ENCODE measurements at places on chromosomes 5 and 9.

DNA sequence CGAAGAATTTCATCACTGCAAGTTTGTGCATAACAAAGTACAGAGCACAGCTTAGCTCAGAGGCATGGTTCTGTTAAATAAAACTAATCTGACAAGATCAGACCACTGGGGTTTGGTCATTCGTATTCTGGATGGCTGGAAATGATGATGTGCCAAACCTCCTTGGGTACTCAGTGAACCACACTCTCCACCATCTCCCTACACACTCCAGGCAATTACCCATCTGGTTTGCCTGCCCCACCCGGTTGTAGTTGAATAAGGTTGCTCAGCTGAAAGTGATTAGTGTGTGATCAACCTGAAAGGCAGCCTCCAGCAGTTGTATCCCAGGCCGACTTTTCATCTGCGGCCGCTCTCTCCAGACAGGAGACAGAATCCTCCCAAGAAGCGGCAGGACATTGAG is 371.4 kb downstream of the TLE1 start:
- no peak for DNase-seq

DNA sequence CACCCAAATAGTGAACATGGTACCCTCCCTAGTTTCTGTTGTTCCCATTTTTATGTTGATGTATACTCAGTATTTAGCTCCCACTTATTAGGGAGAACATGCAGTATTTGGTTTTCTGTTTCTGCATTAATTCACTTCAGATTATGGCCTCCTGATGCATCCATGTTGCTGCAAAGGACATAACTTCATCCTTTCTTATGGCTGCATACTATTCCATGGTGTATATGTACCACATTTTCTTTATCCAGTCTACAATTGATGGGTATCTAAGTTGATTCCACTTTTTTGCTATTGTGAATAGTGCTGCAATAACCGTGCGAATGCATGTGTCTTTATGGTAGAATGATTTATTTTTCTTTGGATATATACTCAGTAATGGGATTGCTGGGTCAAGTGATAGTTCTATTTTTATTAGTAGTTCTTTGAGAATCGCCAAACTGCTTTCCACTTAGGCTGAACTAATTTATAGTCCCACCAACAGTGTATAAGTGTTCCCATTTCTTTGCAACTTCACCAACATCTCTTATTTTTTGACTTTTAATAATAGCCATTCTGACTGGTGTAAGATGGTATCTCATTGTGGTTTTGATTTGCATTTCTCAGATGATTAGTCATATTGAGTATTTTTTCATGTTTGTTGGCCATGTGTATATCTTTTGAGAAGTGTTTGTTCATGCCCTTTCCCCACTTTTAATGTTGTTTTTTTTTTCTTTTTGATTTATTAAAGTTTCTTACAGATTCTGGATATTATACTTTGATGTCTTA is 79.6 kb downstream of the SMIM15 start:
- no peak for DNase-seq

GRCh38 chr5:1792842-1793266 is 6.8 kb downstream of the MRPL36 start:
- DNase-seq = peak; percentile 62

- no peak for DNase-seq
These were observed 731 bp downstream of the PRR16 start for GRCh38 chr5:120464627-120465435.

DNA sequence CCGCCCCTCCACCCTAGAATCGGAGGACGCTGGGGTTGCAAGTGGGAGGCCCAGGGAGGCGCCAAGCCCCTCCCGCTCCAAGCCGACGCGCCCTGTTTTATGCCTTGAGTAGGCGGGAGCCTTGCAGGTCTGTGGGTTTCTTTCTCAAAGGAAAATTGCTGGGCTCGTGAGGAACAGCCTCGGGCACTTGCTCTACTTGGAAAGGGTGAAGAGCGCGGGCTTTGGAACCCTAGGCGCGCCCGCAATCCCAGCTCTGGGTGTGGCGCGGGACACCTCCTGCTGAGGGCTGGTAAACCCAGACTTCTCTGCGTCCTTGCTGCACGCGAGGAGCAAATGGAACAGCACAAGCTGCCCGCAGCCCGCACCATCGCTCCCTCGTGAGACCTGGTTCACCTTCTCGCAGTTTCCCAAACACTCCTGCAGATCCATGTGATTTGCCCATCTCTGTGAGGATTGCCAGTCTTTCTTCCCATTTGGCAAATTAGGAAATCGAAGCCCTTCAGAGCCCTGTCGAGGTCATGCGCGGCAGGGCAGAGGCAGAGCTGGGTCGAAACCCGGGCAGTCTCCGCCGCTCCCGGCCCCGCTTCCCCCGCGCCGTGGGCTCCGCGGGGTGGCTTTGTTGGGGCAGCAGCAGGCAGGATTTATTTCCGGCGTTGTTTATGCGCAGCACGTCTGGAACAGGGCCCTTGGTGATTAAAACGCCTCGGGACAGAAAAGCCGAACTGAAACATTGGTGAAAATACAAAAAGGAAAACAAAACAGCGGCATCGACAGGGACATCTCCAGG is 98.4 kb upstream of the CPLX2 start:
- no peak for DNase-seq

DNA sequence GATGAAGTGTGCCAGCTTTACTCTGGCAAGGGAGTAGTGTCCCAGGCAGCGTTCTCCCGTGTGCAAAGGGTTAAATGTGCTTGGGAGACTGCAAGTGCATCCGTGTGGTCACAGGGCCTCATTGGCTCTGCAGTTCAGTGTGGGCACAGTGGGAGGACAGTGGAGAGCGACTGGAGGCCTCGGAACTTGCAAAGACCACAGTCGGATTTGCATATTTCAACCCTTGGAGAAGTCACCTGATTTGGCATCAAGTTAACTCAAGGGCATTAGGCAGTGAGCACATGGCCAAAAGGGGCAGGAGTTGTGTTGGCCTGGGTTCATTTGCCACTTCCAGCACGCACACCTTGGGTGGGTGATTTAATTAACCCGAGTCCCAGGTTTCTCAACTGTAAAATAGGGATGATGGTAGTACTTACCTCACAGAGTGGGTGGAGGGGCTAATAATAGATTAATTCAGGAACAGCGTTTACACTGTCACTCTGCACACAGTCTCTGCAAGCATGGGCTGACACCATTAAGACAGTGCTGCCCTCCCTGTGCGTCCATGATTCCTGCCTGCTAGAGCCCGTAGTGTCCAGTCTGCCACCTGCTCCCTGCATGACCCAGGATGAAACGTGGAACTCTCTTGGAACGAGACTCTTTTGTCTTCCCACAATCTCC is 22.7 kb downstream of the JADE2 start:
- no peak for DNase-seq

DNA sequence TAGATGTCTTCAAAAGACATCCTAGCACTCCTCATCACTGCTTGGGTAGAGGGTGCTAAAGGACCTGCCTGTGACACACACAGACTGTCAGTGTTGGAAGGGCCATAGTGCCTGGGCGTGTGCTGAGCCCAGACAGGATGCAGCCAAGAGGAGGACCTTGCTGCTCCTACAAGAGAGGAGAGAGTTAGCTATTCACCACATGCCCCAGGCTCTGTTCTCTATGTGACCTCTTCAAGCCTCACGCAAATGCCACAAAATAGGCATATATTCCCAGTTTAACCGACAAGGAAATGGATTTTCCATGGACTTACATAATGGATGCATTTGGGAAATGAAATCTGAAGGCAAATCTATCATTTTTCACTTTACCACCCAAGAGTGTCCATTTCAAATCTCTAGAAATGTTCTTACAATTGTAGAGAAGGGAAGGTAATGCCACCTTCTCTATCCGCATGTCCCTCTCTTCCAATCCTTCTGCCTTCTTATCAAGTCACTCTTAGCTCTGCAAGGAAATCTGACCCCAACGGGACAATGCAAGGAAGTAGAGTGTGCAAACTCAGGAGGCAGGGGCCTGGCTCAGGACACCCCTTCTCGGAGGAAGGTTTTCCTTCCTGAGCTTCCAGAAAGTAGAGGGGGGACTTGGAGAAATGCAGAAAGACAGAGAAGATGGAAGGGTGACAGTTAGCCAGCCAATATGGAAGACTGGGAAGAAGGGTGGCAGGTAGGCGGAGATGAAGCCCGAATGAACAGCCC is 49.5 kb downstream of the TRIM32 start:
- DNase-seq = no peak

GRCh38 chr5:43161244-43161643 is 30.8 kb upstream of the NIM1K start:
- no peak for DNase-seq

DNA sequence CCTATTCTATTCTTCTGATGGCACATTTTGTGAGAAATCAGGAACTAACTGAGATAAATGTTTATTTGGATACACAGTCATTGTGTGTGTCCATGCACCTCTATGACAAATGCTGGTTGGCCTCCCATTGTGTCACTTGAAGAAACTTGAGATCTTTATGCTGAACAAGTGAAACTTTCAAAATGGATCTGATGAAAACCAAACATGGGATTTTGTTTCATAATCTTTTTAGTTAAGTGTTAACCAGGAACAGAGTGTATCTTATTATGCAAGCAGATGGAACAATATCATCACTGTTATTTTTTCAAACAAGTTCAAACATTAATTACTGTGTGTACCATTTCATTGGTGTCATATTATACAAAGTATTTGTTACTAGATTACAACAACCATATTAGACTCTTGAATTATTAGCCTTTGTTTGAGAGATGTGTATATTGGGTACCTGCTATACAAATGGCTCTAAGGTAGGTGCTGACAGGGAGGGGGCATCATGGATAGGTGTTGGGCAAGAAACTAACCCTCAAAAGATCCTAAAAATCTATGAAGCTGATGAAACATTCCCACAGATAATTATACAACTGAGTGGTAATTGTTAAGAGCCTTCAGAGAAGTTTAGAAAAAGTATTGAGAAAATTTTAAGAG is 159.8 kb downstream of the PALM2AKAP2 start:
- DNase-seq = no peak

- no peak for DNase-seq
These were observed 171.5 kb downstream of the EFNA5 start for GRCh38 chr5:107499237-107499636.

DNA sequence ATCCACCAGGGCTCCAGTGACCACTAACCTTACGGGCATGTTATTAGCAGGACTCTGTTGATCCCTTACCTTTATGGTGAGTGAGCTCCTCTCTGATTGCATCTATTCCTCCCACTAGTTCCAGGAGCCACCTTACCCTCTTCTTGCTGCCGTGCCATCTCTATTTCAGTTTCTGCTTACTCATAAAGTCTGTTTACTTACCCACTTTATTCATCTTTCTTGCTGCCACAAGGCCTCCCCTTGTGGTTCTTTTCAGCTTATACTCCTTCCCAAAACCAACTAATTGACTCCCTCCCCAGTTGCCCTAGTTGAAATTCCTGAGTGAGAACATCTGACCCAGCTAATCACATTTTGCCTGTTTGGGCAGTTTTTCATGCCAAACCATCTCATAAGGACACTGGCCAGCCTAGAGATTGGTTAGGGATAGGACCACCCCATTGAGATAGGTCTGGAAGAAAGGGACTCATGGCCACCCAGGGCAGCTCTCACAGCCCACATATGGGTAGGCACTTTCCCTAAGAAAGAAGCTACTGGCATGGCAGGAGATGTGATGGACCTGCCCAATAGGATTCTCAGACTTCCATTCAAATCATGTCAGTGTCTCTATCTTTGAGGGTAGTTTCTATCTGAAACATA is 412.7 kb downstream of the EFNA5 start:
- DNase-seq = no peak

GRCh38 chr9:82673919-82674318 is 389.0 kb downstream of the RASEF start:
- no peak for DNase-seq

- peak; percentile 47 for DNase-seq
These were observed 304.0 kb downstream of the PRELID2 start for GRCh38 chr5:145531038-145531734.

DNA sequence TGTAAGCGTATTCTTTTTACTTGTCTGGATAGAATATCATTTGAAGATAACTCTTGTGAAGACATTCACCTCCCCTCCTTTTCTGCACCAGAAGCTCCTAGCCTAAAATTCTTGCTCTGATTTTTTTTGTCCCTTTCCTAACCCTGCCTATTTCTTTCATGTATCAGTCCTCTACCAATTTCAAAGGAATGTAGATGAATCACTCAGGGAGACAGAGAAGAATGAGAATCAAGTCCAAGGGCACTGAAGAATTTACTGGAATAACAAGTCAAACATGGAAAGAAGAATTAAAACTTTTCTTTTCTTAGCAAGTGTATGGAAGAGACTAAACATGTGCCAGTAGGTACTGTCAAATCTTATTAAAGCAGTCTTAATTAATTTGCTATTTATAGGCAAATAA is 618.7 kb downstream of the DNAH5 start:
- no peak for DNase-seq

- peak; percentile 92 for DNase-seq
These were observed 80.5 kb downstream of the PAPPA start for GRCh38 chr9:116234081-116234480.

GRCh38 chr5:83987513-83988292 is 267.0 kb upstream of the HAPLN1 start:
- no peak for DNase-seq

DNA sequence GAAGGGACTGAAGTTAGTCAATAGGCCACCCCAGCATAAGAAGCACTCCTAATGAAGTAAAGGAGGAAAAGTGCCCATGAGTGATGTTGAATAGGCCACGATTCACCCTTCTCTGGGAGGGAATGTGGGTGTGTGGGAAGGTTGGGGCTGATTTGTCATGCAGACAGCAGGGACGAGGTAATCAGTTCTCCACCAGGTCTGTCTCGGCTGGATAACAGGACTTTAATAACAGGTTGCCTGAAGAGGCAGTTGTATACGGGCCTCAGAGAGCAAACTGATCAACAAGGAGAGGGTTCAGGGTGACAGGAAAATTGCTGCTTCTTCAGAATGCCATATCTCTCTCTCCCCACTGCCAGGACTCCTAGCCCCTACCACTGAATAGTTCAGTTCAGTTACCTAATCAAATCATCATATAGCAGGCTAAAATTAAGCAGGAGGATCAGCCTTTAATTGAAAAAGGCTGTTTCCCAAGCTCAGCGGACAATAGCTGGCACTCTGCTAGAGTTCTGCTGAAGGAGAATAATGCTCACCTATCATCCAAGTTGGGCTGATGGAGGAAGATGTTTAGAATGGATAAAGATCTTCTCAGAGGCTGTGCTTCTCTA is 43.6 kb upstream of the SMIM32 start:
- no peak for DNase-seq

- DNase-seq = no peak
These were observed 29.3 kb upstream of the NDFIP1 start for GRCh38 chr5:142079306-142079721.

- DNase-seq = no peak
These were observed 28.7 kb downstream of the NOTCH1 start for GRCh38 chr9:136517012-136517743.

DNA sequence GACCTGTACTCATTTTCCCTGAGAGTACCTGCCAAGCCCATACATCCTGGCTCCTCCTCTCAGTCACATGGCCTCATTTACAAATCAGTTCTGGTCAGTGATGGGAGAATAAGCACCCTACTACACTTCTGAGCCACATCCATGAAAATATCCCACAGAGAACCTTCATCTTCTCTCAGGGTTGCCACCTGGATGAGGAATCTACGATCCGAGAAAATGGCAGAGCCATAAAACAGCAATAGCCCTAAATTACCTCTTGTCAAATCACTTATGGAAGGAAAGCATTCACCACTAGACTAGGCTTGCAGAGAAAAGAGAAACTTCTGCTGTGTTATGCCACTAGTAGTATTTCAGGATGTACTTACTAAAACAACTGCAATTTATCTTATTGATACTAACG is 324.8 kb downstream of the BNC2 start:
- DNase-seq = no peak
